Activated CD4-positive, alpha-beta T cell treated with anti-CD3 and anti-CD28 coated beads, Interleukin-2, amount 50 U/mL, for 4 hours (primary cell): ENCODE measurements at places on chromosomes 3 and 15.

DNA sequence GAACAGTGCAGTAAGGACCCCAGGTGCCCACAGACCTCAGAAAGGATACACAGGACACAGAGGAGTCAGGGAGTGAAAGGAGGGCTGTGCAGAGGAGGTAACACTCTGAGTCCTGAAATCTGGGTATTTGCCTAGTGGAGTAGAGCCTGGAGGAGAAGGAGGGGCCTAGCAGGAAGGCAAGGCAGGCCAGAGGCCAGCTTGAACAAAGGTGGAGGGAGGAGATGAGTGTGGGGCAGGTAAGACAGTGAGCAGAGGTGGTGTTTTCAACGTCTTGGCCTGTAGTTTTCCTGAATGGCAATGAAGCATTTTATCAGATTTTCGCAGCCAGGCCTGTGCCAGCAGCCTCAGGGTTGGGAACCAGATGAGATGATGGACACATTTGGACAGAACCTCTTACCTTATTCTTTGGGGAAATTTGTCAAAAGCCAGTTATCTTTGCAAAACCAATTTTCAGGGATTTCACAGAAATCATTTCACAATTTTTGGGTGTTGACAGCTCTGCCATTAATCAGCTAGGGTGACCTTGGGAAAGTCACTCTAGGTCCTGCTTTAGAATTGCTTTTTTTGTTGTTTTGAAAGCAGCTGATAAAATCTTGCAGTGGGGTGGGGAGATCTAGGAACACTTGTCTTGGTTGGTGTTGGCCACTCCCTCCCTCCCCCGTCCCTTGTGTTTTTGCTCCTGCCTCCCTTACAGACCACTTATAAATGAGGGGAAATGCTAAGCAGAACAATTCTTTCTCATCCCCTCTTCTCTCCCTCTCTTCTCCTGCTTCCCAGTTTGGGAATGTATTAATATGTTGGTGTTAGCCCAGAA lies 38.4 kb downstream of the SPSB4 start:
- no peak for DNase-seq

- DNase-seq, result no peak
Measured at GRCh38 chr15:66114863-66115425, 138.6 kb downstream of the MEGF11 start.

DNA sequence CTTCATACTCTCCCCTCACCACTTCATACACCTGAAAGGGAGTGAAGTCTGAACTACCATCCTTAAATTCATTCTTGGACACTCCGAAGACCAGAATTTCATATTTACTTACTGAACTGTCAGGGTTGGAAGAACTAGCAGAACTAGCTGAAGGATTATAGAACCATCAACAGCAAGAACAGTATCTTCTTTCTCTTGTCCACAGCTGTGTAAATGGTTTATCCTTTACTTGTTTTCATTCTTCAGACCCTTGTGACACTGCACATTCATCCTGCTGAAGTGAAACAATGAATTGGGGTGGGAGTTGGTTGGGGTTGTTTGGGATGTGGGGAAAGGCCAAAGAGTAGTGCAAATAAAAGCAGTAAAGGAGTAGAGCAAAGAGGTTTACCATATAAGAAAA lies 350.9 kb downstream of the ZIC1 start:
- DNase-seq, result no peak

- DNase-seq, result no peak
Measured at GRCh38 chr3:71485896-71486295, 97.6 kb downstream of the FOXP1 start.

DNA sequence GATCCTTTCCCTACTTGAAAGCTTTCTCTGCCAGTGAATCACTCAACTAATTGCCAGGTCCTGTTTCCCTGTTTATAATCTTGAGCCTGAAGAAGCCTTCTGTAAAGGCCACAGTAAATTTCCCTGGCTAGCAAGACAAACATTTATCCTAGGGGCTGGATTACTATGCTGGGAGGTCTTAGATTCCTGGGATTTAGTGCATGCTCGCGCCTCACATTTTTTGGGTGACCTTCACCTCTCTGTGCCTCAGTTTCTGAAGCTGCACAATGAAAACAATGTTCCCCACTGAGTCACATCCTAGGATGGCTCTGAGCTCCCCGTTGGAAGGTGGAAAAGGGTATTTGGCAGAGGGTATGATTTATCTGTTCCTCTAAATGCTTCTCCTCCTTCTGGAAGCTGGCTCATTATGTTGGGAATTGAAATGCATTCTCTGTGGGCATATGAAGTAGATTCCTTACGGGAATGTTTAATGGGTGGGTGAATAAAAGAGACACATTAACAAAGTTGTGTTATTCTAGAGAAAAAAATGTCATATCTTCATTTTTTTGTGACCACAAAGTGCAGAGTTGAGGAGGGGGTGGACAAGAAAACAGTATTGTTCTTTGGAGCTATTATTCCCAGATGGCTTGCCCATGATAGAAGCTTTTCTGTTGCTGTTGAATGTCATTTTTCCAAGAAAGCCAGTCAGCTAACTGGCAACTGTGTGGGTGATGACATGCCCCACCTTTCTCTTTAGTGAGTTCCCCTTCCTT lies 32.4 kb downstream of the LSM3 start:
- no peak for DNase-seq

DNA sequence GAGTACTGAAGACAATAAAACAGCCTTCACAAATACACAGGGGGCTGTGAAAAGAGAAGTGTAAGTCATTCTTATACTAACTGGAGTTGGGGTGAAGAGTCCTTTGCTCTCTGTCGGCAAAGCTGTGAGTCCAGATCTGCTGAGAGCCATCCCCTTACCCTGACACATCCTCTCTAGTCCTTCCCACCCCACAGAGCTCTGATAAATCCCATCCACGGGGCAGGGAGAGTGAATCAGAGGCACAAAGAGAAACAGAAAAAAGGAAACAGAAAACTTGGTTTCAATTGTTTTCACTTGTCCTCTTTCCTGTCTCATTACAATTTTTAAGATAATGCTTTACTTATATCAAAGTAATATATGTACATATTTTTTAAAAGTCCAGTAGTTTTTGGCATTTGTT lies 18.2 kb upstream of the ZNF639 start:
- no peak for DNase-seq
